ENCODE measurements at places on chromosomes 13 and 19.

- DNase-seq, result peak; percentile 2
Observed at GRCh38 chr13:90510319-90510718, 837.2 kb upstream of the MIR17HG start.

DNA sequence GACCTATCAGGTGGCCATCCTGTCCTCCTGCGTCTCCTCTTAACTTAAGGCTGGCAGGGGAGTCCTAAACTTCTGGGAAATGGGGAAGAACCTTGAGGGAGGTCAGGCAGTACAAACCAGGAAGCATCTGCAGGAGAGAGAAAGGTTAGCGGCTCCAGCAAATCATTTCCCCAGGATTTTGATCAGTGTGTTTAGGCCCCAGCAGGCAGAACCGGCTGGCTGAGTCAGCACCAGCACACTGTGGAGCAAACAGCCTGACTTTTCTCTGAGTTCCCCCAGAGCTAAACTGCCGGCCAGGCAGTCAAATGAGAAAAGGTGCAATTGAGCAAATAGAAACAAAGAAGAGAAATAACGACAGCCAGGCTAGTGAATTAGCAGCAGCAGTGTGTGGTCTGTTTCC is 46.7 kb upstream of the MEDAG start:
- DNase-seq, result no peak

- DNase-seq, result no peak
Observed at GRCh38 chr13:60267498-60268202, 103.9 kb upstream of the DIAPH3 start.

DNA sequence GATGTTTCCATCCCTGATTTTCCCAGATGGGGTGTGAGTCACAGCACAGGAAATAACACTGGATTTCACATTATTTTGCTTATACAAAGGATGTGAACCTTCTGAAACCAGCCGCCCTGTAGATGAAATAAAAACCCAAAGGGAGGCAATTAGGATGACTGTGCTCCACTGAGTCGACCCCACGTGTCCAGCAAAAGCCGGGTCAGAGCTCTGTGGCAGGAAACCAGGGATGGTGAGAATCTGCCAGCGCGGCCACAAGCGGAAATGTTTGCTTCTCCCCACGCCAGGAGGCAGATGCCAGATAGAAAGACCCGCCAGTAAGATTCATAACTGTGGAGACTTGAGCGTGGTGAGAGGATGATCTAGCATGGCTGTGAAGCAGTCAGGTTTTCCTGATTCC is 764.4 kb downstream of the LIG4 start:
- DNase-seq, result no peak

- DNase-seq, result no peak
Observed at GRCh38 chr19:5086725-5087439, 118.0 kb downstream of the KDM4B start.

DNA sequence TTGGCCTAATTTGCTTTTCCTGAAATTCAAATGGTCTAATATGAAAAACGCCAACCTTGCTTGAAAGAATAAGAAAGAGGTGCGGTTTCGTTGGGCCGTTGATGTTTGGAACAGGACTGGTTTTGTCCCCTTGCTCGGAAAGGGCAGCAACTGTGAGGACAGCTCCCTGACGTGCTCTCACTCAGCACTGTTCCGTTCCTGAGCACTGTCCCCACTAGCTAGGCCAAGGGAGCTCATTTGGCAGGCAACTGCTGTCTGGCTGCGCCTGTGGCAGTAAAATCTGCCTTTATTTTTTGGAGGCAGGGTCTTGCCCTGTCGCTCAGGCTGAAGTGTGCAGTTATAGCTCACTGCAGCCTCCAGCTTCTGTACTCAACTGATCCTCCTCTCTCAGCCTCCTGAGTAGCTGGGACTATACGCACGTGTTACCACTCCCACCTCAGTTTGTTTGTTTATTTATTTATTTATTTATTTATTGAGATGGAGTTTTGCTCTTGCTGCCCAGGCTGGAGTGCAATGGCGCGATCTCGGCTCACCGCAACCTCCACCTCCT is 4.5 kb downstream of the LDLR start:
- no peak for DNase-seq

GRCh38 chr19:10551698-10552301 is 8.1 kb downstream of the ATG4D start:
- no peak for DNase-seq

- no peak for DNase-seq
Observed at GRCh38 chr13:99689955-99690354, 188.7 kb downstream of the TM9SF2 start.

DNA sequence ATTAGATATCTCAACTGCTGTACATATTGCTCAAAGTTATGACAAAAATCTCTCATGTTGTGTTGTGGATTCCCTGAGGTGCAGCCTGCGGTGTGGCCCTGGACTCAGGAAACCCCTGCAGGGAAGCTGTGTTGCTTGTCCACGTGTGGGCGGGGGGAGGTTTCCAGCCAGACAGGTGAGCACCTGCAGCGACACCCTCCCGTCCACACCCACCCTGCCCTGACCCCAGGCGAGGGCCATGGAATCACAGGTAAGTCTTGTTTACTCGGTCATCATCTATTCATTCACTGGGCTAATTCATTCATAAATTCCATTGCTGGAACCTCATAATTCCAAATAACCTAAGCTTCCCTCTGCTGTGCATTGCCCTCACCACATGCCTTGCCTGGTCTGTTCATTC is 14.1 kb downstream of the PLPP2 start:
- no peak for DNase-seq

- no peak for DNase-seq
Observed at GRCh38 chr13:60032851-60033250, 130.9 kb downstream of the DIAPH3 start.

DNA sequence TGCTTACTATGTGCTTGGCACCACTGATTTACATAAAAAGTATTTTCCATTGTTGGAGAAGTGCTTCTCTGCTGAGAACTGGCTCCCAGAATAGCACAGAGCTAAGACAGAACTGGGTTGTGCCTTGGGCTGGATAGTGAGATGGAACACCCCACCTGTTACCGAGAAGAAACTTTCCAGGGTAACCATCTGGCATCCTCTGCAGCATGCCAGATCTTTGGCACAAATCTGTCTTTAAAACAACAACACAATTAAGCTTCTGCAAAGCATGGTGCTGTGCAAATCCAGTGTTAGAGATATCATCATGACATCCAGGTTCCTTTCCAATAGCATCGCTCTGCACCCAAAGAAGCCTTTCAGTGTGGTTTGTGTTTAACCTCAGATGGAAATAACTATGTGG is 202.5 kb upstream of the RFC3 start:
- DNase-seq, result no peak

- no peak for DNase-seq
Observed at GRCh38 chr13:35744566-35745178, 268.2 kb upstream of the MAB21L1 start.

DNA sequence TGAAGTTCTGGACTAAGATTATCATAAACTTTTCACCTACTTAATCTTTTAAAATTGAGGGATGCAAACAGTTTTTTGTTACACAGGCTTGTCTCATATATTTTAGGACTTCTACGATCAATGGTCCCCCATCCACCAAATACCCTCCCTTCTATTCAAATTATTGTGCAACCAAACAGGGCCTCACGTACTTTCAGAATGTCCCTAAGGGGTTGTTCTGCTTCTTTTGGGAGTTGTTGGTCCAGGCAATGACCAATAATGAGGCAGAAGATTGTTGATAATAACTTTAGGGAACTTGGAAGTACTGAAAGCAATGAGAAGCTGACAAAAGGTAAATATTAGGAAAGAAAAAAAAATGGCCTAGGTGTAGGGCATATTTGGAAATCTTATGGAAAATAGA is 2.9 kb downstream of the DNAJC15 start:
- no peak for DNase-seq

GRCh38 chr19:46579361-46579879 is 21.7 kb upstream of the CALM3 start:
- no peak for DNase-seq

DNA sequence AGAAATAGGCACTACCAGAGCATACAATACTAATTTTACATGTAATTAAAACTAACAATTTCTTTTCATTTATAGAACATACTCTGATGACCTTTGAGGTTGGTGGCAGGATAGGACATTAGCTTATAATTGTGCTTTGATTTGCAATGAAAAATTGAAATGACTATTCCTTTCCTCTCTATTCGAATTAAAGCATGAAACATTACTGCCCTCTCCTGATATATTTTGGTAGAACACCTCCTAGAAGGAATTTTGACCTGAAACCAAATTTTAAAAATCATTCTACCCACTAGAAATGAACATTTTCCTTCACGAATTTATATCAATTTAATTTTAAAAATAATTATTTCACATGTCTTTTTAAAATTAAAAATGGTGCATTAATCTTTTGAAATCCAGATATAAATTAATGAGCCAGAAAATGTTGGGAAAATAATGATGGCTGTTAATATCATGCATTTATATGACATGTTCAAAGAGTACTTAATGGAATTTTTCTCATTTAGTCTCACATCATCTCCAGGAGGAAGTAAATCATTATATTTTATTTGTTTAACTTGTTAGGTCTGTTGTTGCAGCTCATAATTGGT is 556.3 kb upstream of the ARGLU1 start:
- no peak for DNase-seq

DNA sequence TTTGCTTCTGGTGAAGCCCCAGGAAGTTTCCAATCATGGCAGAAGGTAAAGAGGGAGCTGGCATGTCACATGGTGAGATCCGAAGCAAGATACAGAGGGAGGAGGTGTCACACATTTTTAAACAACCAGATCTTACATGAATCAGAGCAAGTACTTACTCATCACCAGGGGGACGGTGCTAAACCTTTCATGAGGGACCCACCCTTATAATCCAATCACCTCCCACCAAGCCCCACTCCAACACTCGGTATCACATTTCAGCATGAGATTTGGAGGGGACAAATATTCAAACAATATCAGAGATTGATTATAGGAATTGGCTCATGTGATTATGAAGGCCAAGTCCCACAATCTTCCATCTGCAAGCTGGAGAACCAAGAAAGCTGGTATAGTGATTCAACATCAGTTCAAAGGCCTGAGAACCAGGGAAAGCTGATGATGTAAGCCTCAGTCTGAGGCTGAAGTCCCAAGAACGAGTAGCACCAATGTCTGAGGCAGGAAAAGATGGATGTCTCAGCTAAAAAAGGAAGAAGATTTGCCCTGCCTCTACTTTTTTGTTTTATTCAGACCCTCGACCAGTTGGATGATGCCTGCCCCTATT is 58.6 kb upstream of the WDFY2 start:
- no peak for DNase-seq

DNA sequence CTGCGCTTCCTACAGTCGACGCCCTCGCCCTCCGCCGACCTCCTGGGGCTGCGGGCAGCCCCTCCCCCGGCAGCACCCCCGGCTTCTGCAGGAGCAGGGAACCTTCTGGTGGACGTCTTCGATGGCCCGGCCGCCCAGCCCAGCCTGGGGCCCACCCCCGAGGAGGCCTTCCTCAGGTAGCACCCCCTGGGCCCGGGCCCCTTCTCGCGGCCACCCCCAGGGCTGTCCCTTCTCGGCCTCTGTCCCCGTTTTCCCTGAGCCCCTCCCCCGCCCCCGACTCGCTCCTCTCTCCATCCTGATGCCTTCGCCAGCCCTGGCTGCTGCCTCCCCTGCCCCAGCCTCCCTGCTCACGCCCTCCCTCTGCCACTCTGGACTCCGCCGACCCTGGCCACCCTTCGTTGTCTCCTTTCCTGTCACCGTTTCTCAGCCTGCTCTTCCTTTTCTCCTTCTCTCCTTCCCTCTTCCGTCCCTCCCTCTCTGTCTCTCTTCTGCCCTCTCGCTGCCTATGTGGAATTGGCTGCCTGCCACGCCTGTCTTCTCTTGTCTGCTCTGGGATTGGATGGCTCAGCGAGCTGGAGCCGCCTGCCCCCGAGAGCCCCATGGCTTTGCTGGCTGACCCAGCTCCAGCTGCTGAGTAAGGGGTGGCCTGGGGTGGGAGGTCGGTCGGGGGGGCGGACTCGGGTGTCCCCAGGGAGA is 11.0 kb downstream of the FUZ start:
- DNase-seq, result no peak

DNA sequence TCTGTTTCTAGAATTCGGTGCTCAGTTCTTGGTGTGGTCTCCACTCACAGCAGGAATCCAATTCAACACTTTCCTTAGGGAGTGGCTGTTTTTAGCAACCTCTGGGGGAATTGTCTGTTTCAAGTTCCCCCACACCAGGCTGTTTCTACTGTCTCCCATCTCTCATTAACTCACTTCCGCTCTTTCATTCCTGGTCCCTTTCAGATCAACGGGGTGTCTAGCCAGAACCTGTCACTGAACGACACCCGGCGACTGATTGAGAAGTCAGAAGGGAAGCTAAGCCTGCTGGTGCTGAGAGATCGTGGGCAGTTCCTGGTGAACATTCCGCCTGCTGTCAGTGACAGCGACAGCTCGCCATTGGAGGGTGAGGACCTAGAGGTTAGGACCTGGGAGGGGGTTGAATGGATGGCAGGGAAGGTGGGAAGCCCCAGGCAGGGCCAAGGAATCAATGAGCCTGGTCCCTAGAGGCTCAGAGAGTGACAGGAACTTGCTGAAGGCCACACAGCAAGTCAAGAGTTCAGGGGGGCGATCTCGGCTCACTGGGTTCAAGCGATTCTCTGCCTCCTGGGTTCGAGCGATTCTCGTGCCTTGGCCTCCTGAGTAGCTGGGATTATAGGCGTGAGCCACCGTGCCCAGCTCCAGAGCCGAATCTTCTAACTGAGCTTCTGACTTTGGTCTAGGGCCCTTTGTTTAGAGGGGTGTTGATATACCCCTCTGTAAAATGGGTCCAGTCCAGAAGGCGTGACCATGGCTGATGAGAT is 25.5 kb downstream of the TJP3 start:
- DNase-seq, result no peak

DNA sequence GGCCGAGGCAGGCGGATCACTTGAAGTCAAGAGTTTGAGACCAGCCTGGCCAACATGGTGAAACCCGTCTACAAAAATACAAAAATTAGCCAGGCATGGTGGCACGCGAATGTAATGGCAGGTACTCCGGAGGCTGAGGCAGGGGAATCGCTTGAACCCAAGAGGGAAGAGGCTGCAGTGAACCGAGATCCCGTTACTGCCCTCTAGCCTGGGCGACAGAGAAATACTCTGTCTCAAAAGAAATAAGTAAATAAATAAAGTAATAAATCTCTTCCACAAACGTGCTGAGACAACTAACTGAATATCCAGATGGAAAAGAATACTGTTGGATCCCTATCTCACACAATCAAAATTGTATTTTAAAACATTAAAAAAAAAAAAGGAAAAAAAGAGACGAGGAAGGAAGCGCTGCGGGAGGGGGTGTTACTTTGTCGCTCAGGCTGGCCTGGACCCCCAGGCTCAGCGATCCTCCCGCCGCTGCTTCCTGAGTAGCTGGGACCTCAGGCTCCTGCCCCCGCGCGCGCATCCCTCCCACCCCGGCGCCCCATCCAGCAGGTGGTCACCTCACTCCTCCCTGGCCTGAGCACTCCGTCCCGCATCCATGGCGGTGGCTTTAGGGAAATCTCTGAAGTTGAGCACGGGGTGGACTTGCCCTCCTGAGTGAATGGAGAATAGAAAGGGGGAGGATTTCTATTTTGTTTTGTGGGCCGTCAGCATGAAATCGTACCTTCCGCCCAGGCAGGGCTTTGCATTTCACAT is 628 bp upstream of the ZNF813 start:
- DNase-seq, result no peak

- no peak for DNase-seq
Observed at GRCh38 chr13:95160112-95160906, 140.9 kb downstream of the ABCC4 start.

GRCh38 chr19:14603990-14604387 is 21.1 kb downstream of the CLEC17A start:
- no peak for DNase-seq

- no peak for DNase-seq
Observed at GRCh38 chr13:46184277-46184699, 2.3 kb upstream of the LCP1 start.

- DNase-seq, result no peak
Observed at GRCh38 chr13:61466280-61466679, 50.6 kb upstream of the PCDH20 start.

Data from HS-5 (cell line).